Tongue (tissue), 3 donors: ENCODE measurements at places on chromosomes 13 and 19. TPM values are rescaled to one million over a fixed set of nuclear protein-coding genes. Genes with fewer than 3 reads are reported as not detected.

CCL25 gene
- not detected for total RNA-seq

C13orf46 gene
- total RNA-seq, result not detected

KLF2 gene
- total RNA-seq, result 14.2 TPM

PLIN4 gene
- 38.0 TPM for total RNA-seq

EPSTI1 gene
- total RNA-seq, result 4.5 TPM

LSR gene
- 26.5 TPM for total RNA-seq

KLK10 gene
- total RNA-seq, result 13.8 TPM

CEACAM8 gene
- not detected for total RNA-seq

GRIN2D gene
- 0.41 TPM for total RNA-seq

ZSCAN4 gene
- total RNA-seq, result not detected

TMPRSS9 gene
- total RNA-seq, result 0.31 TPM

NKPD1 gene
- total RNA-seq, result 1.2 TPM

PCDH9 gene
- total RNA-seq, result 6.9 TPM

TJP3 gene
- 5.4 TPM for total RNA-seq

PPFIA3 gene
- total RNA-seq, result 9.7 TPM

ZNF175 gene
- total RNA-seq, result 10.9 TPM

IFI30 gene
- 0.21 TPM for total RNA-seq

THSD8 gene
- not detected for total RNA-seq

- peak; percentile 84 for DNase-seq
Measured at GRCh38 chr13:44093607-44094564, 214.2 kb downstream of the LACC1 start.

DNA sequence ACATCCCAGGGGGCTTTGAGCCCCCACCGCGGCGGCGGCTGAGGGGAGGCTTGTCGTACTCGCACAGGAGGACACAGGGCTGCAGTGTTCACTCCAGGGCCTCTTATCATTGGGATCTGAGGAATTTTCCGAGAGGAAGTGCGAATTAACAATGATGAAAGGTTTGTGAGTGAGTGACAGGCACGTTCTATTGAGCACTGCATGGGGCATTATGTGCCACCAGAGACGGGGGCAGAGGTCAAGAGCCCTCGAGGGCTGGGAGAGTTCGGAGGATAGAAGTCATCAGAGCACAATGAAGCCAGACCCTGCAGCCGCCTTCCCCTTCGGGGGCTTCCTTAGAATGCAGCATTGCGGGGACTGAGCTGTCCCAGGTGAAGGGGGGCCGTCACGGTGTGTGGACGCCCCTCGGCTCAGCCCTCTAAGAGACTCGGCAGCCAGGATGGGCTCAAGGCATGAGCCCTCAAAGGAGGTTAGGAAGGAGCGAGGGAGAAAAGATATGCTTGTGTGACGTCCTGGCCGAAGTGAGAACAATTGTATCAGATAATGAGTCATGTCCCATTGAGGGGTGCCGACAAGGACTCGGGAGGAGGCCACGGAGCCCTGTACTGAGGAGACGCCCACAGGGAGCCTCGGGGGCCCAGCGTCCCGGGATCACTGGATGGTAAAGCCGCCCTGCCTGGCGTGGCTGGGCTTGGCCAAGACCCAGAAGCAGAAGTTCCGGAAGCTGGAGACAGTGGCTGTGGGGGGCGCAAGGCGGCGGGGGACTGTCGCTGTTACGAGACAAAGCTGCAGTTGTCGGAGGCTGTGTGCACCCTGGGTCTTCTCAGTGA lies 53.9 kb downstream of the MCF2L start:
- DNase-seq, result no peak

DNA sequence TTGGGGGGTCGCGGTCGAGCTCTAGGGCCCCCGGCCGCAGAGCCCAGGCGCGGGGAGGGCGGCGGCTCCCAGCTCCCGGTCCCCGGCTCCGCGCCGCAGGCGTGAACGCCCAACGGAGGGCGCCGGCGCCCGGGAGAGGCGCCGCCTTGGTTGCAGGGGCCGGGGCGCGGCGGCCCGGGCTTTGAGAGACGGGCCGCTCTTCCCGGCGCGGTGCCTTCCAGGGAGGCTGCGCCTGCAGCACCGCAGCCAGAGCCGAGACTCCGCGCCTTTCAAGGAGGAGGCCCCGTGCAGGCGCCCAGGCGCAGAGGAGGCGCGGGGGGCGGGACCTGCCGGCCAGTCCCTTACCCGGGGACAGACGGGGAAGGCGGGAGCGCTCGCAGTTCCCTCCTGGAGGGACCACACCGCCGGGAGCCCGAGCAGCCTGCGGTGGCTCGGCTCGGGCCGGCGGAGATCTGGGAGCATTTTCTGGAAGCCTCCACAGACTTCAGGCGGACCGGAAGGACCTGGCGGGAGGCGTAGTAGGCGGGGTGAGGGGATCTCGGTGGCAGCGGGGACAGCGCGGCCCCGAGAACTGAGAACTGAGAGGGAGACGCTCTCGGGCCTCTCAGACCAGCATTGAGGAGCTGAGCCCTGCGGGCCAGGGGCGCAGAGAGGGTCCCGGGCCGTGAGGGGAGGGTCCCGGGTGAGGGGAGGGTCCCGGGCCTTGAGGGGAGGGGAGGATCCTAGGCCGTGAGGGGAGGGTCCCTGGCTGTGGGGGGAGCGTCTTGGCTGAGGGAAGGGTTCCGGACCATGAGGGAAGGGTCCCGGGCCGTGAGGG lies 25.5 kb upstream of the MCF2L start:
- peak; percentile 76 for DNase-seq

DNA sequence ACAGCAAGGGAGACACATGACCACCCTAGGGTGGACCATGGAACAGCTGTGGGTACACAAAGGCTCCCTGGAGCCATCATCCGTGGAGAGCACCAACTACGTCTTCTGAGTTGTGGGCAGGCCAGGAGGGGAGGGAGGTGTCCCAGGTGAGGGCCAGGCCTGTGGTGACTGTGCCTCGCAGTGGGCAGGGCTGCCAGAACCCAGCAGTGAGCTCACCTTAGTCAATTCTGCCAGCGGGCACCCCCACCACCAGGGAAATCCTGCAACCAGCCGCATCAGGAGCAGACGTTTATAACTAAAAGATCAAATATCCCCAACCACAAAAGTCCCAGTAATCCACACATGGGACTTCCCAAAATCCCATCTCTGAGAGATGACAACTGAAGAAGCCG lies 19.6 kb downstream of the ELL start:
- no peak for DNase-seq

GRCh38 chr13:30149248-30149647 lies 158.1 kb downstream of the KATNAL1 start:
- no peak for DNase-seq

- DNase-seq, result no peak
Measured at GRCh38 chr19:48627201-48627864, 8.0 kb downstream of the SPHK2 start.

GRCh38 chr13:74226791-74227475 lies 92.7 kb upstream of the KLF12 start:
- no peak for DNase-seq

DNA sequence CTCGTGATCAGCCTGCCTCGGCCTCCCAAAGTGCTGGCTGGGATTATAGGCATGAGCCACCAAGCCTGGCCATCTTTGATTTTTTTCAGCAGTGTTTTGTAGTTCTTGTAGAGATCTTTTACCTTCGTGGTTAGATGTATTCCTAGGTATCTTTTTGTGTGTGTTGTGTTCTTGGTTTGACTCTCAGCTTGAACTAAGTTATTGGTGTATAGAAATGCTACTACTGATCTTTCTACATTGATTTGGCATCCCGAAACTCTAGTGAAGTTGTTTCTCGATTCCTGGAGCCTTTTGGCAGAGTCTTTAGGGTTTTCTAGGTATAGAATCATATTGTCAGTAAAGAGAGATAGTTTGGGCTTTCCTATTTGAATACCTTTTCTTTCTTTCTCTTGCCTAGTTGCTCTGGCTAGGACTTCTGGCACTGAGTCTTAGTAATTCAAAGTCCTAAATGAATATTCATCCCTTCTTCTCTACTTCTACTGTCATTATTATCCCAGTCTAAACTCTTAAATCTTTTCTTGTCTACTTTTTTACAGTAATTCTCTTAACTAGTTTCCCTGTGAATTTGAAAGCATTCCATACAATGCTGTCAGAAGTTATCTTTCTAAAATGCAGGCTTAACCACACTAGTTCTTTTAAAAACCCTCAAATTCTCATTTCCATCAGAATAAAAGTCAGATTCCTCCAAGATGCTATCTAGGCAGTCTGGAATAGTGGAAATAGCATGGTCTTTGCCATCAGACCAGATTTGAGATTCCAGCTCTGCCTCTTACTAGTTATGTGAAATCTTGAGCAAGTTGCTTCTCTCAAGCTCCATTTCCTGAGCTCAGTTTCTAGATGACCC lies 7.0 kb downstream of the GPR18 start:
- no peak for DNase-seq

GRCh38 chr19:46495786-46496099 lies at the start of gene PNMA8B:
Gene PNMA8B, minus strand, starts transcription at chr19:46495867. Its CDS starts 402 bp downstream, at chr19:46495465.
- DNase-seq, result peak; percentile 95

DNA sequence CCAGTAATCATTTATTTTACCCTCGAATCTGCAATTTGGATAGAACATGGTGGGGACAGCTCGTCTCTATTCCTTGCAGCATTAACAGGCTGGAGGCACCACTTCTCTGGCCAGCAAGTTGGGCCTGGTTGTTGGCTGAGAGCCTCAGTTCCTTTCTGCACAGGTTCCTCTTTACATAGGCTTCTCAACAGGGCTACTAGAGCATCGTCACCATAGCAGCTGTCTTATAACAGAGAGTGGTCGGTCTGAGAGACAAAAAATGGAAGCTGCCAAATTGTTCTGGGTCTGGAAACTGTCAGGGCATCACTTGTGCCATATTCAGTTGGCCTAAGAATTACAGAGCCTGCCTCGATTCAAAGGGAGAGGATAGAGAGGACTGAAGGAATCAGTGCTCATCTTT lies 86.7 kb downstream of the DNAJC15 start:
- DNase-seq, result no peak

DNA sequence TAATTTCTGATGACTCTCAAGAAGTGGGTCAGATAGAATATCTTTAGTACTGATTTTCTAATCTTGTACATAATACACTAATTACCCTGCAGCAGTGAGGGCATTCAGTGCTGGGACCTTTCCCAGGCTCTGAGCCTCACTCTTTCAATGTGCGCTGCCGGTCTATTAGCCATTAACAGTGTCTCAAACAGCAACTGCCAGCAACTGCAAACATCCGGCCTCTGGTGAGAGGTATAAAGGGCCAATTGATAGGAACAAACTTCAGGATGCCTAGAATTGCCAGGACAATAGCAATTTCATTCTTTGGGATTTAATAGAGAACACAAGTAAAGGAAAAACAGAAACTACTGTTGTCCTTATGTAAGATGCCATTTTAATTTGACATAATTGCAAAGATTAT lies 604.4 kb upstream of the SPRY2 start:
- peak; percentile 17 for DNase-seq

- no peak for DNase-seq
Measured at GRCh38 chr19:2551172-2551863, 75.4 kb downstream of the GADD45B start.

DNA sequence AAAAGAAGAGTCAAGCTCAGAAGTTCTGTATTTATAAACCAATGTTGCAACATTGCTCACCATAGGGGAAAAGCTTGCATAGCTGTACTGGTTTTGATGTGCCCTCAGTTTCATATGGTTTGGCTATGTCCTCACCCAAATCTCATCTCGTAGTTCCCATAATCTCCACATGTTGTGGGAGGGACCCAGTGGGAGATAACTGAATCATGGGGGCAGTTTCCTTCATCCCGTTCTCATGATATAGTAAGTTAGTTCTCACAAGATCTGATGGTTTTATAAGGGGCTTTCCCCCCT lies 73.9 kb downstream of the TNFRSF19 start:
- DNase-seq, result no peak

DNA sequence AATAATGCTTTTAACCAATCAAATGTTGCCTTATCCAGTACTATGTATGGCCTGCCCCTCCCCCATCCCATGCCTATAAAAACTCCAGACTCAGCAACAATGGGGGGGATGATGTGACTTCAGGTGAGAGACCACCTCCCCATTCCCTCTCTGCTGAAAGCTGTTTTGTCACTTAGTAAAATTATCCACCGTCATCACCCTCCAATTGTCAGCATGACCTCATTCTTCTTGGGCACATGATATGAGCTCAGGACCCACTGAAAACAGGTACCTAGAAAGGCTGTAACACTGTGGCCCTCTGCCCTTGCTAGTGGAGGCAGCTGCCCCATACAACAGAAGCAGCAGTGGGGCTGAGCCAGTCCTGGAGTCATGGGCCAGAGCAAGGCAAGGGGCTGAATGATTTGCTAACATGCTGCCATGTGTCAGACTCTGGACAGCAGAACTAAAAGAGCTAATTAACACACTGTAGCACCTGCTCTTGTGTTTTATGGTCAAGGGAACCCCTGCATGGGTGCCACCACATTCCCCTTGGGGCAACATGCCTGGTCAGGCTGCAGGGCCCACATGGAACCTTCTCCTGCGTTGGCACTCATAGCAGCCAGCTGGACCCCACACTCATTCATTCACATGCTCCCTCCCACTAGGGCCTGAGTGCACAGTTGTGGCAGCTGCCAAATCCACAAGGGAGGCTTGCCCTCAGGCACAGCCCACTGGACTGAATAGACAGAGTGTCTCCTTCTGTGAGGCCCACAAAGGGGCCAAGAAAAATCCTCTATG lies 722.2 kb upstream of the PCDH20 start:
- no peak for DNase-seq

DNA sequence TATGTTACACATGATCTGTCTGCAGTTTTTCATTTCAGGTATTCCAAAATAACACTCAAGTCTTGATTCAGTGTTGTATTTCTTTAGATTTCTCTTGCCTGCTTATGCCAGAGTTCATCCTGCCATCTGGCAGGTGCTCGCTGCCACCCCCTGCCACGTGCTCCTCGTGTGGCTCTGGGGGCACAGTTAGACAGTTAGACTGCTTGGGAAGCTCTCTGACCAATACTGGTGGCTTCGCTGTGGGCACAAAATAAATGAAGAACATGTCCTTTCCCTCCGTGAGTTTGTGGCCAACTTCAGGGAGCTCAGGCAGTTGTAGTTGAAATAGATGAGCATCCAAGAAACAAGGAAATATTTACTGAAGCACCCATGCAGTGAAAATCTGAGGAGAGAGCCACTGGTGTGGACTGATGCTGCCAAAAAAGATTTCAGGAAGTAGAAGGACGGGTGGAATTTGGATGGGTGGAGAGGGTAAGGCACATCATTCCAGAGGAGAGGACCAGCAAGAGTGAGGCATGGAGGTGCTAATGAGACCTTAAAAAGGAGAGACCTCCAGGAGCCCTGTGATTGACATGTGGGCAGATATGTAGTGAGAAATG lies 37.5 kb upstream of the GPR183 start:
- DNase-seq, result no peak

- DNase-seq, result peak; percentile 87
Measured at GRCh38 chr13:36369268-36370107, 23.3 kb upstream of the SPART start.

DNA sequence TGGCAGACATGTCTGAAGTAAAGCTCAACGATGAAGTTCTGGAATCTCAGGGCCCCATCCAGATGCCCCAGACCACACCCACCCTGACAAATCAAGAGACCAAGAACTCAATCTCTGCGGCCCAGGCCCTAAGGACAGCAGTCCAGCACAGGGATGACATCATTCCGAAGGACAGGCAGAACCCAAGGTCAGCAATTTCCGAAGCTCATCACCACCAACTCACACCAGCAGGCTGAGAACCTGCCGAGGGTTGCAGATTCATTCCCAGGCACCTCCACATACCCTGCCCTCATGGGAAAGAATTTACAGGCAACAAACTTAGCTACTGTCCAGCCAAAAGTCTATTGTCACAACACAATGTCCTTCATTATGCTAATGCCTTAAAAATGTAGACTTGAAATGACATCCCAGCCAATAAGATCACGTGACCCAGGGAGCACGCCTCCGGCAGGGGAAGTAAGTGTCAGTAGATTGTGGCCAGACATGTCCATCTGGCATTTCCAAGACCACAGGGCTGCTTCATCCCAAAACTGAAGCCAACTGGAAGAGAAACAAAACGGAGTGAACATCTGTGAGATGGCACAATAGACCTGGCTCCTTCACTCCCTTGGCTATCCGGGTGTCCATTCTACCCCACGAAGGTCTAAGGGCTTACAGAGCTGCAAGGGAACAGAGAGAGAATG lies 98.8 kb downstream of the CRYL1 start:
- DNase-seq, result no peak
